Endothelial cell of umbilical vein (primary cell): ENCODE measurements at places on chromosomes 6 and 20.

- no peak for DNase-seq
These were observed 60.1 kb upstream of the ZNF184 start for GRCh38 chr6:27532820-27533538.

- peak; percentile 85 for DNase-seq
These were observed 21.0 kb downstream of the SRSF3 start for GRCh38 chr6:36615018-36615761.

GRCh38 chr6:146916435-146917025 lies 287.7 kb upstream of the STXBP5 start:
- DNase-seq = no peak

GRCh38 chr20:59062081-59062480 lies 19.5 kb upstream of the PRELID3B start:
- no peak for DNase-seq

DNA sequence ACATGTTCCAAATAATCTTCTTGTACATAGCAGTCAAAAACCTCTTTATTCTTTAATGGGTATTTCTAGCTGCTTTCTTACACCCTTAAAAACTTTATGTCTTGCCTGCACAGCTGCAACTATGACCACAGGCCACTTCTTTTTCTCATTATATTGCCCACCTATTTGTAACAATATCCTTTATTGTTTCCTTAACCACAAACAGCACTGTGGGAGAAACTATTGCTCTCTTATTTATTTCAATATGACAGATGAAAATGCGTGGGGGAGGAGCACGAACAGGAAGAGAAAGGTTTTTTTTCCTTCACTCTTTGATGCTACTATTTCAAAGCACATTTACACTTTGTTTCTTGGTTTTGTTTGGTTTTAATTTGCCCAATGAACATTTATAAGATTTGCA lies 253.5 kb downstream of the GJA1 start:
- no peak for DNase-seq

- DNase-seq = no peak
These were observed 36.6 kb downstream of the ZNF311 start for GRCh38 chr6:28968476-28968875.

DNA sequence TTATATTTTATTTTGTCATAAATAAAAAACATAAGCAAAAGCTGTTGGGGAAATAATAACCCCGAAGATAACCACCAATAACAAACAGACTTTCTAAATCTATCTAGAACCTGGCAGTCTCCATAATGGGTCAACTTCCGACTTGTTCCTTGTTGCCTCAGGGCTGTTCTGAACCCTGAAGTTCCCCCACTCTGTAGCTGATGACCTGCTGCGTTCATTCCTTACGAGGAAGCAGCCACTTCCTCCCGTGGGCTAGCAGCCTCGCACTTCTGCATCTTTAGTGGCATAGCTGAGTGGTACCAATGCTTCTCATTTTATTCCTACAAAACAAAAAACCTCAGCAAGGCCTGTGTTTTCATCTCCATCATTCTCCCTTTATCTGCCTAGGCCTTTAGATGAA lies 103.0 kb downstream of the PLEKHG1 start:
- no peak for DNase-seq

DNA sequence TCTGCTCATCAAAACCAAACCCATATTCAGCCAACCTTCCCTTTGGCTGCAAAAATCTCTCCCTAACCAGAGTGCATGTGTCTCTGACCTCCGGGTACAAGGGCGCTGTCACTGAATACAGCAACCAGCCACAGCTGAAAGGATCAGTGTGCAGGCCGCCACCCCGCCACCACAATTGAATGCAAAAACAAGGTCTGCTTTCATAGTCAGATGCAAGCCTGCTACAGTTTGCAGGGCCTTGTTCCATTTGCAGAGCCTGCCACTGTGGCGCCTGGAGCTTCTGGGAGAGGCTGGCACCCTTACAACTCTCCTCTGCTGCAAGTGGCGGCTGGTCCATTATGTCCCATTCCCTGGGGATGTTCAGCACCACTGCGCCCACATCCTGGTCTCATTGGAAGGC lies 23.5 kb downstream of the MDGA1 start:
- DNase-seq = no peak

- no peak for DNase-seq
These were observed 8.3 kb upstream of the MMP9 start for GRCh38 chr20:46000262-46000996.

- DNase-seq = no peak
These were observed 515.3 kb downstream of the CDKAL1 start for GRCh38 chr6:21049572-21049971.

DNA sequence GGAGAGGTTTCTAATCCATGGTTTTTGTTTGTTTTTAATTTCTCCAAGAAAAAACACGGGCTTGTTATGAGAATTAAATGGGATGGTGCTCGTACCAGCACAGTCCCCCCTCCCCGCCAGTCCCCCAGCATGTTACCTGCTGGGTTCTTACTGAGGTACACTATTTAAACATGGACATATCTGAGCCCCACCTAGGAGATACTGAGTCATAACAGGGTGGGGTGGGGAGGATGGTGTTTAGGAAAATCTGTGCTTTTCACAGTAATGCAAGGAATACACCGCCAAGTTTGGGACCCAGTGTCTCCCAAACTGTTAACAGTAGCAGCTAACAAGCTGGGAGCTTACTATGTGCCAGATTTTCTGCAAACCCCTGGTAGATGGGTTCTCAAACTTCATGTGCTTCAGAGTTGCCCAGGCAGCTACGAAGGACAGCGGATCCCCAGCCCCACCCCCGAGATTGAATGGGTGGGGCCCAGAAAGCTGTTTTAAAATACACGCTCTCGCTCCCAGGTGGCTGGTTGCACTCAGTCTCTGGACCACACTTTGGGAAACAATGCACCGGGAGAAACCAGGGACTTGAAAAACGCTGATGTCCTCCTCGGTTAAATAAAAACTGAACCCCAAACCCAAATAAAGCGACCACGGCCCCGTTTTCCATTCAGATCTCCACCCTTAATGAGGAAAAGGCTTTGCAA lies 995 bp downstream of the ZFP64 start:
- DNase-seq = peak; percentile 32

DNA sequence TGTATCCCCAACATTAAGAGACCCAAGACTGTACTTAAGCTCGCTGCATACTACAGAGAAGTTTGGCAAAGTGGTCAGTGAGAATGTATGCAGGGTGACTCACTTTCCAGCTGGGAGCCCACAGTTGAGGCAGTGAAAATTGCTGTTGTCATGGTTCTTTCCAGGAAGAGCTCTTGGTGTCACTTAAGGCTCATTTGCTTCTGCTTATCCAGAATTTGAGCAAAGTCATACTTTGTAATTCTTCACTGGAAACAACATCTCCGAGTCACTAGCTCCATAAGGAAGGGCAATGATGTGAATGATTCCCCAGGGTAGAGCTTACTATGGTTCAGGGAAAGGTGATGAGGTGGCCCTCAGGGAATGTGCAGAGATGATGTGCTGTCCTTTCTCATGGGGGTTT lies 65.4 kb upstream of the FBXL4 start:
- DNase-seq = no peak
